ENCODE measurements at places on chromosomes 1 and 21.

GRCh38 chr1:150311762-150312161 lies 9.6 kb upstream of the PRPF3 start:
- DNase-seq: no peak

- no peak for DNase-seq
These were observed 39.7 kb downstream of the CHML start for GRCh38 chr1:241600496-241600901.

DNA sequence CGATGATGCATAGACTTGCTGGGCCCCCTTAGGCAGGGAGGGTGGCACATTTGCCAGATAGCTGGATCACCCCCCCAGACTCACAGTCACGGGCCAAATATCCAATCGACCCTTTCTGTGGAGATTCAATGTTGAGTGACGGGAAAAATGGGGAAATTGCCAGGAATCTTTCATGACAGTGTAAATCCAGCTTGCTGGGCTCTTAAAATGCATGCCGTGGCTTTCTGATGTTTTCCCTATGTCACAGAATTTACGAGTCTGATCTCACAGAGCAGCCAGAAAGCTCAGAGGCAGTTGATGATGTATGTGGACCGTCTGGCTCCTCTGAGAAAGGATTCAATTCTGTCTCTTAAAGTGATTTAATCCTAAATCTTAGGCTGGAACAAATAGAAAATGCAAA lies 150.1 kb upstream of the ZNF644 start:
- DNase-seq: no peak

DNA sequence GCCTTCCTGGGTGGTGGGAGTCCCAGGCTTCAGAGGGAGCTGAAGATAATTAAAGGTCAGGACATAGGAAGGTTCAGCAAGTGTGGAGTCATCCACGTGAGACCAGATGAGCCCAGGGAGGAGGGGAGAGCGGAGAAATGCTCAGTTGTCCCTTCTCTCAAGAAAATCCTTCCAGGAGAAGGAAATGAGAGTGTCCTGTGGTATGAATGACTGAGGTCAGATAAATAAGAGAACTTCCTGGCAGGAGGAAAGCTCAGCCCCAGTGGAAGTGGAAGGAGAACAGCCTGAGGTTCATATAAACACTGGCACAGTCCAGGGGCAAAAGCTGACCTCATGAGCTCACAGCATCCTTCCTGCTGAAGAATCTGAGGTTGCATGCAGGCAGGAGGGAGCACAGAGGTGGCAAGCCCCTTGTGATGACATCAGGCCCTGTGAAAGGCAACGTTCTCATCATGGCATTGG lies 97.6 kb downstream of the NAV1 start:
- no peak for DNase-seq

DNA sequence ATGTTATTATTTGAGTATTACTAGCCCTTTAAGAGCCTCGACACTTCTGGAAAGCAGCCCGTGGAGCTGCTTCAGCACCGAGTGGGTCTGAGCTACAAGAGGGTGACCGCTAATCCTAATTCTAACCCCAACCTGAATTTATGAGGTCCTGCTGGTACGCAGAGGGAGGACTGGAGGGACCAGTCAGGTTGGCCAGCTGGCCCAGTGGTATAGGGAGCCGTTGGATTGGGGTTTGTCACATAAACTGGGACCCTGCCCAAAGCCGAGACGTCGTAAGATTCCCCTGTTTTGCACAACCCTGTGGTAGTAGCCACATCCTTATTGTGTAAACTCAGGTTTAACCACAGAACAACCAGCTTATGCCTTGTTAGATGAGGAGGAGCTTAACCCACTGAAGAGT lies 60.8 kb upstream of the F3 start:
- peak; percentile 24 for DNase-seq

DNA sequence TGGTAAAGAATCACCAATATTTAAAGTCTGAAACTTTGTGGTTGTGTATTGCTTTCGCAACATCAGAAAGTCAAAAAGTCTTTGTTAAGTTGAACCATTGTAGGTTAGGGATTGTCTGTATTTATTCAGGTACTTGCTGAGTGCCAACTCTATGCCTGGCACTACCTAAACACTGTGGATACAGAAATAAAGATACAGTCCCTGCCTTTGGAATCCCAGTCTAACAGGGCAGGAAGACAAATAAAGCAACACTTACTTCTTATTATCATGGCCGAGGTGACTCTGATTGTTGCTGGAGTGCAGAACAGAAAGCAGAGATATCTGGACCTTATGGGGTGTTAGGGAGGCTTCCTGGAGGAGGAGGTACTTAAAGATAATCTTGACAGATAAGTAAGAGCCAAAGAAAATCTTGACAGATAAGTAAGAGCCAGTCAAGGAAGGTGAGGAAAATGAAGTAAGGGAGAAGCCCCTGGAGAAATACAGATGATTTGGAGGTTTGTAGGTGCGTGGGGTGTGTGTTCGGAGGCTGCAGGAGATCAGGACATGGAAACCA lies 11.8 kb upstream of the S100A10 start:
- DNase-seq: no peak

DNA sequence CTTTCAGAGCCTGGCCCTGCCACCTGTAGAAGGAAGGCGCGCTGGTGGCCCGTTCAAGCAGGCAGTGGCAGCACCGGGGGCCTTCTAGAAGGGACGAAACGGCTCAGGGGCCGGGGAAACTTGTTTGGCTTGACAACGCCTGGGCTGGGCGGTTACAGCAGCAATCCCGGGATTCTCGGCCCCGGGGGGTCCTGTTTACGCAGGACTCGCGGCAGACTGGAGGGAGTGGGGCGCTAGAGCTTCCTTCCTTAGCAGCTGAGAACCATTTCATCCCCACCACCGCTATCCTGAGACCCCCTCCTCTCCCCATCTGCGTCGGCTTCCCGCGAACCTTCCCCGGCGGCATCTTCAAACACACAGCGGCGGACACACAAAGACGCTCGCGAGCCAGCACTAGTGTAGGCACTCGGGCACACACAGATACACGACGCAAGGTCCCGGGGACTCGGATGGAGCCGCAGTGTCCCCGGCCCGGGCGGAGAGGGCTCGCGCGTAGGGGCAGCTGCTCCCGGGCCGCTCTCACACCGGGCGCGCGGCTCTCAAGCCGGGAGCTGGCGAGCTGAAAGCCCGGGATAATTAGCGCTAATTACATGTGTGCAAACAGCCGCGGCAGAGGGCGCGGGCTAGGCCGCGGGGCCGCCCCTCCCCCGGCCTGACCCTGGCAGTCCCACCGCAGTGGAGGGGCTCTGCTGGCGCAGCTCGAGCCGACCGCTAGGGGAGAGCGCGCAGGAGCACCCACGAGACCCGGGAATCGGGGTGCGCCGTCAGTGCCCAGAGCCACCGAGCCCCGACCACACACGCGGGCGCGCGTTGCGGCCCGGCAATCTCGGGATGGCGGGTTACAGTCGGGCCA lies 271.4 kb downstream of the FOXD2 start:
- DNase-seq: no peak

DNA sequence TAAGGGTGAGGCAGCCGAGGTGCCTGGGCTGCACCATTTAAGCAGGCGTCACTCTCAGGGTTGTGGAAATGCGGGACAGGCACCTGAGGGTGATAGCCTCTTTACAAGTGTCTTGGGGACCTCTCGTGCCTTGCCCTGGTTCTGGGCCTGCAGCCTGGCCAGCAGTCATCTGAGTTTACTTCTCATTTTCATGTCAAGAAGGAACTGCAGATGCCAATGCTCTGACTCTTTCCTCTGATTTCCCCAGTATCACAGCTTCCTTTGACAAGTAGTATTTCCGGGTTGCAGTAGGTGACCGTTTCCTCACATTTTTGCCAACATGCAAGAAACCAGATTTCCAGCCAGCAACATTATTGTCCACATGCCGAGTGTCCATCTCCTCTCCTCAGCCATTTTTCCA lies 286.9 kb downstream of the DISC1 start:
- no peak for DNase-seq

DNA sequence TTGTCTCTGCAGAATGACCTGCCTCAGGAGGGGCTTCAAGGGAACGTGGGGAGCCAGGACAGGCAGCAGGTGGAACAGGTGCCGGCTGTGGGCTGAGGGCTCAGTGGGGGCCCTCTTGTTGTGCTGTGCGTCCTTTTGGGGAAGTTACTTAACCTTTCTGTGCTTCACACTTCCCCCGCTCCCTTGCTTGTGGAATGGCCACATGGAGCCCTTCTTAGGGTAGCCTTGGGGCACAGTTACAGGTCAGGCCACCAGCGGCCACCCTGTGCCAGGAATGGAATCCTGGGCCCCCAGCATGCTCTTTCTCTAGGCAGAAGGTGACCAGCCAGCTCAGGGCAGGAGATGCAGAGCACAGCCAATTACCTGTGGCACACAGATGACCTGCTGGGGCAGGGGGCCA lies 2.6 kb downstream of the IKBKE start:
- DNase-seq: no peak

DNA sequence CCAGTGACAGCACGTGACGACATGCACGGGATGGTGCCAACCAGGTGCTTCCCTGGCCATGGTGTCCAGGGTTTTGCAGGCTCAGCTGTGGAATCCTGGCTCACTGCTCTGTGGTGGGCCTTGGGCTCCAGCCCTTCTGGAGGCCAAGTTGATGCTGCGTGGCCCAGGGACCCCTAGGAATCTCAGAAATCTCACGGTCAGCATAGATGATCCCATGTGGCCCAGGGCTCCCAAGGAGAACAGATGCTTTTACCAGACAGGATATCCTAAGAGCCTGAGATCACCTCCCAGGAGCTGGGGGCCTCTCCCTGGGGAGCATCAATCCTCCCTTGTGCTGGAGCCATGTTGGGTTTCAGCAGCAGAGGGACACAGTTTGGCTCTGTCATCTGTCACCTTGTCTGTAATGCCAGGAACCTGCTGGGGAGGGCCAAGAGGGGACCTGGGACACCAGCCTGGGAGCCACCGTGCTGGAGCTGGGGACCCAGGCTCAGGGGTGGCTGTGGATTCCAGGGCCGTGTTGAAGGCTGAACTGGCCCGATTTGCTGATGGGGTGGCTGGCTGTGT lies 63.9 kb downstream of the TRIM11 start:
- DNase-seq: no peak

- DNase-seq: no peak
These were observed 38.2 kb upstream of the TARDBP start for GRCh38 chr1:10973956-10974881.

DNA sequence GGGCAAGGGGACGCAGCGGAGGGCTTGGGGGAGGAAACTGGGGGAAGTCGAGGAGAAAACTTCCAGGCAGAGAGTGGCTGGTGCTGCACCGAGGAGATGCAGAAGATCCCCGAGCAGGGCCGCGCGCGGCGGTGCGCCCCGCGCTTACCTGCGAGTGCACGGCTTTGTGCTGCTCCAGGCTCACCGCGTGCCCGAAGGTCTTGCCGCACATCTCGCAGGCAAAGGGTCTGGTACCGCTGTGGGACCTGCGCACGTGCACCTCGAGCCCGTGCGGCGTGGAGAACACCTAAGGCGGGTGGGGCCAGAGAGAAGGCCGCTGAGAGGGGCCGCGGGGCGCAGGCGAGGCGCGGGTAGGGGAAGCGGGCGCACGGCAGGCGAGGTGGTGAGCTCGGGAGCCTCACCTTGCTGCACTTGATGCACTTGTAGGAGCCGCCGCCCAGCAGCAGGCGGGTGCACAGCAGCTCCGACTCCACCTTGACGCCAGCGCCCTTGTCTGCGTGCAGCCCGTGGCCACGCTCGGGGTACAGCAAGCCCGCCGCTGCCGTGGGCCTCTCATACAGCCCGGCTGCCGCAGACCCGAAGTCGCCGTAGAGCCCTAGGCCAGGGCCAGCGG lies 6.4 kb downstream of the GFI1 start:
- no peak for DNase-seq

DNA sequence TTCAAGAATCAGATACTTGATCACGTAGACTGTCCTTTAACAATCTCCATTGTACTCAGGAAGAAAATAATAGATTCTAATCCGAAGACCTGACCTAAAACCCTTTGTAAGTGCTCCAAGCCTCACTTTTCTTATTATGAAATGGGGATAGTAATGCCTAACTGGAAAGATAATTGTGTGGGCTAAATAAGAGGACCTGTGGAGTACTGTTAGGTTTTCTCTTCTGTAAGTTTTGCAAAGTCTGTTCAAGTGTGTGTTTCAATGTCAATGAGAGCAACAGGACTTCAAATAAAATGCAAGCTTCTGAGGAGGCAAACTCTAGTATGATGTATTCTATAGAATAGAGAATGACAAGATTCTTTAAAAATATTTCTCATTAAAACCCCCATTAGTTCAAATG lies 348.6 kb downstream of the USP25 start:
- no peak for DNase-seq

DNA sequence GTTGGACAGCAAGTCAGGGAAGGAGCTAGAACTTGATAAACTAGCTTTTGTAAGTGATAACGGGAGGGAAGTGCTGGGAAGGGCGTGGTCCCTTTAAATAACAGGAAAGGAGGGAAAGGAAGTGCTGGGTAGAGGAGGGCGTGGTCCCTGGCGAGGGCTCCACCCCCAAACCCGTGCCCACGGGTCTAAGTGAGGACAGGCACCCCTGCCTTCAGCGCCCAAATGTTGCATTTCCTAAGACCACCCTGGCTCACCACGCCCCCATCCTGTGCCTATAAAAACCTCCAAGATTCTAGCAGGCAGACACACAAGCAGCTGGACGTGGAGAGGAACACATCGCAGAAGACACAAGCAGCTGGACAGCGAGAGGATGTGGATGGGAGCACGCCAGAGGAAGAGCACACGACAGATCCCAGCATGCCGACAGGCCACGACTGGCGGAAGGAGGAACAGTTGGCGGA lies 58.5 kb downstream of the PALMD start:
- peak; percentile 80 for DNase-seq

DNA sequence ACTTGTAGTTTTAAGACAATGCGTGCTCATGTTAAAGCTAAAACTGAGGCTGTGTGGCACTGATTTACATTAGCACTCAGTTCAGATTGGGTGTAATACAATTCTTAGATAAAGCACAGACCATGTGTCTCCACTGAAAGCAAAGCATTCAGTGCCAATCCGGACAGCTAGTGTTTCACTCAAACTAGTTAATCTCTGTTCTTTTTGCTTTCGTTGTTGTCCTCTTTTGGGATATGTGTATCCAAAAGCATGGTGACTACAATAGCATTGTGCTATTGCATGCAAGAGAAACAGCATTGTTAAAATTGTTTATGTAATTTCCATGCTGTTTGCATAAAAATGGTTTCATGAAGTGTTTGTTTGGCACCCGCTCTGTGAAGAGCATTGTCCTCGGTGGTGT lies 54.6 kb downstream of the F3 start:
- no peak for DNase-seq

DNA sequence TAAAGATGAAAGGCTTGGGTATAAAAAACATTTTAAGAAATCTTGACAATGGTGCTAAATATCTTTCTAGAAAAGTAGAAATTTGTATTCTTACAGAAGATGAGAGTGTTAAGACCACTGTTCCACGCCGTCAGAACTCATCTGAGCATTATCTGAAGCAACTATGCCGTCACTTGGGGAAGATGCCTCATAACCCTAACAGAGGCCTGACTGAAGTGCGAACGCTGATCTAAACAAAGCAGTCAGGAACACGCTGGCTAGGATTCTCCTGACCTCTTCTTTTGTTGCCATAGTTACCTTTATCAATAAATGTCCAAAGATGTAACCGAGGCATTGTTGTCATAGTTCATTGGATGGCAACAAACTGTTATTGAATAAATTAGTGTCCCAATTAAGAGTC lies 612.4 kb downstream of the LTN1 start:
- DNase-seq: no peak

Data from hematopoietic multipotent progenitor cell treated with erythropoietin and hydrocortisone succinate and interleukin-3 and kit ligand, for 8 days (in vitro differentiated cells).